ENCODE measurements at places on chromosomes 5 and 9.
A peak's percentile ranks its signal among the peaks of the same experiment; 100 is the strongest.

- peak; percentile 46 for DNase-seq
Measured at GRCh38 chr9:86867804-86868313, 79.4 kb downstream of the GAS1 start.

DNA sequence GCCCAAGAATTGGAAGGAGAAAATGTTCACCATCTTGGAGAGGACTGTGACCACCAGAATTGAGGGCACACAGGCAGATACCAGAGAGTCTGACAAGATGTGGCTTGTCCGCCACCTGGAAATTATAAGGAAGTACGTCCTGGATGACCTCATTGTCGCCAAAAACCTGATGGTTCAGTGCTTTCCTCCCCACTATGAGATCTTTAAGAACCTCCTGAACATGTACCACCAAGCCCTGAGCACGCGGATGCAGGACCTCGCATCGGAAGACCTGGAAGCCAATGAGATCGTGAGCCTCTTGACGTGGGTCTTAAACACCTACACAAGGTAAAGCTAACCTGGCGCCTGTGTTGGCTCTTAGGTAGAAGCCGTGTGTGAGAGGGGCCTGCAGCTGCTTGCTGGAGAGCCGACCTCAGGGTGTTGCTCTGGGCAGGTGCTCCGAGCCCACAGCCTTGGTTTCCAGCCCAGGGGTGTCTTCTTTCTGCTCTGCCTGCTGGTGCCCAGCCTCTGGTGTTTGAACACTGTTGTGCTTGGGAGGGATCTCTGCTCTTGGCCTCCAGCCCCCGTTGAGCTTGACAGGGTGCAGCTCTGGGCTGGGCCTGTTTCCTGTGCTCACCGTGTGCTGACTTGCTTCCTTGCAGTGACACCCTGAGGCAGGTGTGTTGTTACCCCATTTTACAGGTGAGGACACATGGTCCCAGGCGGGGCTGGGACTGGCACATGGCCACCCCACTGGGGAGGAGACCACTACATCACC is 10.9 kb downstream of the EXOC3 start:
- no peak for DNase-seq

DNA sequence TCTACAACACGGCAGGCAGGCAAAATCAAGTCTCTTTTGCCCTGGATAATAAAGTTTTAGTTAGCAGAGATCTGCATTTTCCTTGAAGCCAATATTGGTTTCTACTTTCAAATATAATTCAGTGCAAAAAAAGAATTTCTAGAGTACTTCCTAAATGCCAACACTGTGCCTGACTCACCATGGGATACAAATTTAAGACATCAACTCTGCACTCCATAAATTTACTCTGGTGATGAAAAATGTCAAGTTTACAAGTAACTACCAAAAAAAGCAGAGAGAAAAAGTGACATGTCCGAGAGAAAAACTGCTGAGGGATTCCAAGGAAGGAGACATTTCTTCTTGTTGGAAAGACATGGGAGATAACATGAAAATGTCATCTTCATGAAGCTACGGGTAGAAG is 119.7 kb downstream of the RAPGEF6 start:
- no peak for DNase-seq

DNA sequence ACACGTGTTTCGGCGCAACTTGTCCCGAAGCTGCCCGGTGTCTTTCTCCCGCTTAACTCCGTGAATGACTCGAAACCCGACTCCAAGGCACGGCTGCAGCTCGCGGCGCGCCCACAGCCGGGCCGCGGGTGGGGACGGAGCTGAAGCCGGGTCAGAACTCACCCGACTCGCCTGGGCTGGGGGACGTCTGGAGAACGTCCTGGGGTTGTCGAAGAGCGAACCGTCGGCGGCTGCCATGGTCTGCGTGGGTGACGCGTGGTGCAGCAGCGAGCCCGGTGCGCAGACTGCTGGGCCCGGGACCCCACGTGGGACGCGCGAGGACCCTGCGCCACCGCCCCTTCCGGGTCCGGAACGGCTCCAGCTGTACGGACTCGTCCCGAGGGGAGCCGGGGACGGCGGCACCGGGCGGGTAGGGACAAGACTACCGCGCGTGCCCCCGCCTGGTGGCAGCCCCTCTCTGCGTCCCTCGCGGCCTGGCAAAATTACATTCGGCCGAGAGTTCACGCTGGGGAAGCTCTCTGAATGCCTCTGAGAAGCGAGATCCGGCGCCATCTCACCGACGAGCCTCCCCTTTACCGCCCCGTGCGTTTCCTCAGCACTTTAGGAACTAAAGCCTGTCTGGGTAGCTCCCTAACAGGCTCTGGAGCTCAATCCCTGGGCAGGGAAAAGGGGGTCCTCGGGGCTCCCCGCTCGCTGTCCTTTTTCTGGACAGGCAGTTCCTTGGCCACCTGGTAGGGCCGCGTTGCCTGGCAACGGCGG is at the start of gene DDX31:
Gene DDX31 (minus strand): TSS at position 286 of the 759 bp plus-strand sequence. CDS start 49 bp downstream, at position 237.
- peak; percentile 79 for DNase-seq

- DNase-seq: no peak
Measured at GRCh38 chr5:32297181-32298058, 15.3 kb downstream of the MTMR12 start.

- DNase-seq: no peak
Measured at GRCh38 chr5:177594071-177594470, 2.1 kb downstream of the TMED9 start.

GRCh38 chr9:110443866-110444220 is 106.2 kb upstream of the TXNDC8 start:
- DNase-seq: no peak

DNA sequence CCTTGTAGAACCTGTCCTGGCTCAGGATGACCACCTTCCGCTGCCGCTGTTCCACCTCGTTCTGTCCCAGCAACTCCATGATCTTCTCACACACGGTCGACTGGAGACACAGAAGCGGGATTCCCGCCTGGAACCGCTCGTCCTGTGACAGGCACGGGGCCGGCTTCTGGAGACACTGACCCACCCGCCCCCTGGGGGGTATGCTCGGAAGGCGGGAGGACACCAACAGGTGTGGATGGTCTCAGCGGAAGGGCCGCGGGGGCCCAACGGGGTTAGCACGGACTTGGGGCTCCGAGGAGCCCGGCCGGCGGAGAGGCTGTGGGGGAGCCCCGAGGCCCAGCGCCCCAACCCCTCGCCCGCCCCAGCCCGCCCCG is 530 bp downstream of the UCK1 start:
- DNase-seq: peak; percentile 66

DNA sequence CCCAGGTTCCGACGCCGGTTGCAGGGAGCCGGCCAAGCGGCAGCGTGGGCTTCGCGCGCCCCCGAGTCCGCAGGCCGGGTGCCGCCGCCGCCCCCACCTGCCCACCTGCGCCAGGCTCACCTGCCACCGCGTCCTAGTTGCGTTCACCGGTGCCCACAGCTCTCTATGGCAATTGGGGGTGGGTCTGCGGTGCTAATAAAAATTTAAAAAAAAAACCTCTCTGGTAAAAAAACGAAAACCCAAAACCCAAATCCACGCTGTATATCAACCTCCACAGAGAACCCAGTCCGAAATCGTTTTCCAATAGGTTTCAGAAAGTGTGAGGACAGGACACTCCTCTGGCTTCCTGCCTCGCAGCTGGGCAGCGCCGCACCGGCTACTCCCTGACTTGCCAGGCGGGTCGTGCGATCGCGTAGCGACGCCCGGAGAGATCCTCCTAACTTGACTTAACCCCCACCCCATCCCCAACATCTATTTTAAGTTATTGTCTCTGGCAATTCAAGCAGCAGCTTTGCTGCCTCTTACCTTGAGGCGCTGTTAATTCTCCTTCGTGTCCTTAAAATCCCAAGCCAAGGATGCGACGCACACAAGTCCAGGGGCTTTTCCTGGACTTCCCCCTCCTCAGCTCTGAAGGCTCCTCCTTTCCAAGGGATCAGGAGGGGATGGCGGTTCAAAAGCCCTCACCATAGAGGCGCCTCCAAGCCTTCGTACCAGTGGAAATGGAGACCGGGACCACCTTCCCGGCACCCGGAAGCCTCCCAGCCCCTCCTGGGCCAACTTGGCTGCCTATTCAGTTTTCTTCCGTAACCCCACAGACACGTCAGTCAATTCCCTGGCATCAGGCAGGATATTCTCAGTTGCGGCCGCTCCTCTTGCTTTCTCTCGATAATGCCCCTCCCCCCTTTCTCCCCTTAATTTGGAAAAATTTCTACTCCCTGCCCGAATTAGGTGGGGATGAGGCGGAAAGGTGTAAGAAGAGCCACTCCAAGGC is 1639.4 kb upstream of the C9orf72 start:
- peak; percentile 15 for DNase-seq

DNA sequence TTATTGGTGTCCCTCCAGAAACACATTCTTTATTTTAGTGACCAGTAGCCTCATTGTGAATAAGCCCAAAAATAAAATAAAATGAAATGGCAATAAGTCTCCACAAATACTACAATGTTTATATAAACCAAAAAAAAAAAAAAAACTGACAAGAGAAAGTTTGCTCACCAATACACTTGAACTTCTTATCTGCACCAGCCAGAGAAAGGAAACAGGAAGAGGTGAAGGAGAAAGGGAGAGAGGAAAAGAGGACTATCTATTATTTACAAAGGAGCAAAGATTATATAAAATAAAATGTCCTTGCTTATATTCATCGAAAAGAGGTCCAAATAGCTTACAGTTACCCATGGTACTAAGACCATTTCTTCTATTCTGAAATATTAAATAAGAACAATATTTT is 176.4 kb upstream of the CCNG1 start:
- DNase-seq: no peak

DNA sequence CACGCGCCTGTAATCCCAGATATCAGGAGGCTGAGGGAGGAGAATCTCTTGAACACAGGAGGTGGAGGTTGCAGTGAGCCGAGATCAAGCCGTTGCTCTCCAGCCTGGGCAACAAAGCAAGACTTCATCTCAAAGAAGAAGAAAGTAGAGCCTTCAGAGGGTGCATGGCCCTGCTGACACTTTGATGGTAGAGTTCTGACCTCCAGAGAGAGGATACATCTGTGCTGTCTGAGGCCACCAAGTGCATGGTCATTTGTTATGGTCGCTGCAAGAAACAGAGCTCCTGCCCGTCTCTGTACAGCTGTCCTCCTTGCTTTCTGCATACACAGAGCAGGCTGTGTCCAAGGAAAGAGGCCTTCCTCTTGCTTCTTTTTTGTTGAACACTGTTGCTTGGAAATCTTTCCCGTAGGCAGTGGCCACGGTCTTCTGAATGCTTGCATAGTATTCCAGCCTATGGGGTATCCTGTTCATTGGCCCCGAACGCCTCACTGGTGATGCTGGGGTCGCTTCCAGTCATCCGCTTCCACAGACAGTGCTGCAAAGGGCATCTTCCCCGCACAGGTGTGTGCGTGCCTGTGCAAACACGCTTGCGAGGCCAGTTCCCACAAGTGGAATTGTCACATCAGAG is 36.8 kb upstream of the UNC5A start:
- DNase-seq: no peak

- DNase-seq: no peak
Measured at GRCh38 chr9:82911996-82912395, 150.9 kb downstream of the RASEF start.

- DNase-seq: peak; percentile 66
Measured at GRCh38 chr5:37840053-37841034, 503 bp upstream of the GDNF start.

GRCh38 chr5:133032852-133033742 is 6.7 kb upstream of the ZCCHC10 start:
- DNase-seq: no peak

DNA sequence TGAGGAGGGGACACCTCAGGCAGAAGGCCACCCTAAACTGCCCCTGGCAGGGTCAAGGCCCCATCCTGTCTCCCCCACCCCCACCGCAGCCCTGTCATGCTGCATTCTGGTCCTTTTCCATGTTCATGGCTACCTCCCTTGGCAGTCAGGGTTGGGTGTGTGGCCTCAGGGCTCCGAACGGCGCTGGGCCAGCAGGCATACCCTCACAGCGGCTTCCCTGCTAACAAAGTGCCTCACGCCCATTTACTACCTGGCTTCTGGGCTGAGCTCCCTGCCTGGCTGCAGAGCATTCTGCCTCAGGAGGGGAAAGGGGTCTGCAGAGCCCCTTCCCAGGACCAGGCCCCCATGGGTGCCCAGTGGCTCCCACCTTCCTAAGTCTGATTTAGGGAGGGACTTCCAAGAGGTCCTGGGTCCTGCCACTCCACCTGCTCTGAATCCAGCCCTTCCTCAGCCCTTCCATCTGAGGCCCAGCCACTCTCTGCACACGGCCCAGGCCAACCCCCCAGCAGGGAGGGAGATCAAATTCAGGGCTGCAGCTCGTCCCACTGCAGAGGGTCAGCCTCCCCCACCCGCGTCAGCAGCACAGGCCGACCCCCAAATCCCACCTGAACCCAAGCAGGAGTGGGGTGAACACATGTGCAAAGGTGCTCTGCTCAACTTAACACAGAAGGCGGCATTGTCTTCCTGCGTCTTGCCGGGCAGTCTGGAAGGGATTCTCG is 115.9 kb upstream of the PHYKPL start:
- DNase-seq: no peak

GRCh38 chr5:1561402-1561929 is 37.7 kb upstream of the LPCAT1 start:
- DNase-seq: no peak

DNA sequence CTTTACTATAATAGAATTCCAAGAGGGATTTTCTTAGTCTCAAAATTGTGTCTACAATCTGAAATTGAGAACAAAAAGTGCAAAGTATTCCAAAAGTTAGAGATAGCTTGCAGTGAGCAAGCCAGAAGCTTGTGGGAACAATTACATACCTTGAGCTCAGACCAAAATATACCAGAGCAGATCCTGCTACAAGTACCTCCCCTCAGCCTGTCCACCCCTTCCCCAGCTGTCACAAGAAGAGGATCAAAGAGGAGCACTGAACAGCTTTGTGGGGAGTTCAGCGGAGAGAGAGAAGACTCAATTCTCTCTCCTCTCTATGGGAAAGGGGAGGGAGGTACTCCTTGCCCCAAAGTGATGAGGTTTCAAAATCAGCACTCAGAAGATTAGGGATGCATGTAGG is 869.2 kb upstream of the DMAC1 start:
- no peak for DNase-seq

DNA sequence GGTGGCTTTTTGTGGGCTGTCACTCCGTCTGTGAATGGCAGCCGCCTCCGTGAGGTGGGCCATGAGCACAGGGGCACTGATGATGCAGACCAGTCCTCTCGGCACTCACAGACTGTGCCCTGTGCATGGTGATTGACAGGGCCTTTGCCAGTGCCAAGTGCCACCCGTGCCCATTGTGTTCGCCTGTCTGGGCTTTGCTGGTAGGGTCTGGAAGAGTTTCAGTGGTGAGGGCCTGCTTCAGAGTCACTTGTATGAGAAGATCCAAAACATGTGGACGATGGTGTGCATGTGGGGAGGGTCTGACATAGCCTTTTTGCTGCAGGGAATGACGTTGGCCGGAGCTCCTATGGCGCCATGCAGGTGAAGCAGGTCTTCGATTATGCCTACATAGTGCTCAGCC is 34.9 kb downstream of the TENT4A start:
- no peak for DNase-seq

GRCh38 chr9:35828716-35829083 is at the start of gene FAM221B:
Gene FAM221B (minus strand): TSS chr9:35828732. CDS start chr9:35826161, 2,571 bp downstream.
- peak; percentile 9 for DNase-seq

- no peak for DNase-seq
Measured at GRCh38 chr5:177552839-177553455, 1.4 kb downstream of the FAM193B start.

DNA sequence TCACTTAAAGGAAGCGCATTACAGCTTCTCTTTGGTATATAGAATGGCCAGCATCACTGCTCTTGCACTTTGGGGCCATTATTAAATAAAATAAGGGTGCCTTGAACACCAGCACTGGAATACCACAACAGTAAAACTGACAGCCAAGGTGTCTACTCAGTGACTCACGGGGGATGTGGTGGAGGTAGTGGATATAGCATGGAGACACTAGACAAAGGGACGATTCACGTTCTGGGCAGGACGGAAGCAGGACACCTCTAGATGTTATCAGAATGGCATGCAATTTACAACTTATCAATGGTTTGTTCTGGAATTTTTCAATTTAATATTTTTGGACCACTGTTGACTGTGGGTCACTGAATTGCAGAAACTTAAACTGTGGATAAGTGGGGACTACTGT is 32.9 kb upstream of the PDE8B start:
- no peak for DNase-seq

Data from HEK293T (cell line).